ENCODE measurements at places on chromosomes 3 and 15.
A peak's percentile ranks its signal among the peaks of the same experiment; 100 is the strongest.

- peak; percentile 46 for DNase-seq
These were observed 92.8 kb downstream of the DUT start for GRCh38 chr15:48423896-48424475.

DNA sequence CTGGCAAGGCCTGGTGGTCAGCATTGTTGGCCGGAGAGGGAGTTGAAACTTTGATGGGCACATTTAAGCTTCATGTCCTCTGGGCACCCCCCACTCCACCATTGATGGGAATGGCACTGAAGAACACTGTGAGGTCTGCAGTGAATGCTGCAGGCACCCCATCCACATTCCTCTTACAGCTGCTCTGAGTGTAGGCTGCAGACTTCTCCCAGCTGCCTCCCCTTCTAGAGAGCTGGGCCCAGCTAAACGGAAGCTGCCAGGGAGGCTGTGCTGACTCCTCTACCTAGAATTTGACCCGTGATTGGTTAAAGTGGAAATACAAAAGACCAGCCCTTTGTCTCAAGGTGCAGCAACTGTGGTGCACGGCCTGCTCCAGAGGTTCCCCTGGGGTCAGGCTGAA is 10.6 kb downstream of the TMEM158 start:
- DNase-seq: no peak

- peak; percentile 66 for DNase-seq
These were observed 47.5 kb downstream of the UBP1 start for GRCh38 chr3:33392703-33393125.

DNA sequence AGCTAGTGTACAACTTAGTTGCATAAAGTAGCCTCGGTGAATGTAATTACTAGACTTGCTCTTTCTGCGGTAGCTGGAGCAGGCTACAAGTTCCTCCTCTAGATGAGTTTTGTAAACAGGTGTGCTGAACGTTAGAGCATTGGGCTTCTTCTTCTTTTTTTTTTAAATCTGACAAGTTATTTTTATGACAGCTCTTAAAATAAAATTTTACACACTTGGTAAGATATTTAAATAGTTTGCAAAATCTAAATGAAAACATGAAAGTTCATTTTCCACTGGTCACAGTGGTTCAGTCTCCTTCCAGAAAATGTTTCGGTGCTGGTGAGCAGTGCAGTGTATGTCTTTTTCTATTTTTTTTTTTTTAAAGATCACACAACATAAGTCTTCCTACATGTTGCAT is 3.0 kb downstream of the CCR9 start:
- DNase-seq: no peak

DNA sequence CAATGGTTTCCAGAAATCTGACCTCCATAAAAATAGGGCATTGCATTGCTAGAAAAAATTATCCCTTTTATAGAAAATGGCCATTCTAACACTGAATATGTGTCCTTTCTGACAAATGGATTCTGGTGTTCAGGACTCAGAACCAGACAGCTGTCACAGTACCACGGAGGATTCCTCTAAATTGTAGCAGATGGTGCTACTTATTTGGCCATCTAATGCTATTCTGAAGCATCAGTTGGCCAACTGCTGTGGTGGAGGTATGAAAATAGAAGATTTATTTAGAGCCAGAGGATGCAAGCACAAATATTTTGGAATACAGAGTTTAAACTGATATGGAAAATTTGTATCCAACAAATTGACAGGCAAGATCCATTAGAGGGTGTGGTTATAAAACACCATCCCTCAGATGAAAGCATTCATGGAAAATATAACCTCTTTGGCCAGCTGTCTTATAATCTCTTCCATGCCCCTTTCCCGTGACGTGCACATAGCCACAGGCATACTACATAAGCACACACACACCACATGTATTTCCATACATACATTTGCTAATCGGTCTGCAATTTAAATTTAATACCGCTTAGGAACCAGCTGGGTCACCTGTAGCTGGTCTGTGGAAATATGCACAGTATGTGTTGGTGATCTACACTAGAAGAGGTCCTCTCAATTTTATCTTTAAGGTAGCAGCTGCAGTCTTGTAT is 302.7 kb upstream of the KCNMB2 start:
- DNase-seq: no peak

Measured in amniotic stem cell (primary cell).